Fibroblast of gingiva (primary cell): ENCODE measurements at places on chromosomes 7 and 10.

DNA sequence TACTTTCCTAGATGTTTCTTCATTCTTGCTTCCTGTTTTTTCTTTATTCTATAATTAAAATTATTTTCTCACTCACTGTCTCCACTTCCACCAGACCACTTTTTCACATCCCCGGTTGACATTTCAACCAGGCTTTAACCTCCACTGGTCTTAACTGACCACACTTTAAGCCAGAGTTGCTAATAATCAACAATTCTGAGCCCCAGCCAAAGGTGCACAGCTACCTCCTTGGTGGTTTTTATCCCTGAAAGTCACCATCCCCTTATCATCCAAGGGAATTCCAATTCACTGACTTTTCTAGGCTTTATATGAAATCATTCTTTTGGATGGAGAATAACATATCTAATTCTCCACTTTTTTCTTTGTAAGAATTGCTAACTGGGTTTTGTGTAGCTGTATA, 138.9 kb downstream of the FRMD4A start:
- DNase-seq: no peak

DNA sequence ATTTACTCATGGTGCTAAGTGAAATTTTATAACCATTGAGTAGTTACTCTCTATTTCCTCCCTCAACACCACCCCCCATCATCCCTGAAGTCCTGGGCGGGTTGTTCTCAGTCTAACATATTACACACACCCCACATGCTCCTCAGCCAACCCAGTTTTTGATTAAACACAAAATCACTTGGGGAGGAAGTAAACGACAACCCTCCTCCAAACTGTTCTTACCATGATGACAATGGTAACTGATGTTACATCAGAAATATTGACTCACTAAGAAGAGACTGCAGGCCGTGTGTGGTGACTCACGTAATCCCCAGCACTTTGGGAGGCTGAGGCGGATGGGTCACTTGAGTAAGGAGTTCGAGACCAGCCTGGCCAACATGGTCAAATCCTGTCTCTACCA, 44.2 kb downstream of the RAB11FIP2 start:
- DNase-seq: no peak

- DNase-seq: no peak
Observed at GRCh38 chr7:657565-658119, 68.9 kb upstream of the DNAAF5 start.

GRCh38 chr7:118311121-118311836, 86.8 kb downstream of the ANKRD7 start:
- peak; percentile 4 for DNase-seq
